Stimulated activated CD4-positive, alpha-beta T cell treated with anti-CD3 and anti-CD28 coated beads, TNF-alpha, amount 100 ng/mL, for 1 hour (primary cell): ENCODE measurements at places on chromosomes 6 and 20.

GRCh38 chr20:39433466-39433865 lies 471.3 kb downstream of the DHX35 start:
- DNase-seq, result no peak

DNA sequence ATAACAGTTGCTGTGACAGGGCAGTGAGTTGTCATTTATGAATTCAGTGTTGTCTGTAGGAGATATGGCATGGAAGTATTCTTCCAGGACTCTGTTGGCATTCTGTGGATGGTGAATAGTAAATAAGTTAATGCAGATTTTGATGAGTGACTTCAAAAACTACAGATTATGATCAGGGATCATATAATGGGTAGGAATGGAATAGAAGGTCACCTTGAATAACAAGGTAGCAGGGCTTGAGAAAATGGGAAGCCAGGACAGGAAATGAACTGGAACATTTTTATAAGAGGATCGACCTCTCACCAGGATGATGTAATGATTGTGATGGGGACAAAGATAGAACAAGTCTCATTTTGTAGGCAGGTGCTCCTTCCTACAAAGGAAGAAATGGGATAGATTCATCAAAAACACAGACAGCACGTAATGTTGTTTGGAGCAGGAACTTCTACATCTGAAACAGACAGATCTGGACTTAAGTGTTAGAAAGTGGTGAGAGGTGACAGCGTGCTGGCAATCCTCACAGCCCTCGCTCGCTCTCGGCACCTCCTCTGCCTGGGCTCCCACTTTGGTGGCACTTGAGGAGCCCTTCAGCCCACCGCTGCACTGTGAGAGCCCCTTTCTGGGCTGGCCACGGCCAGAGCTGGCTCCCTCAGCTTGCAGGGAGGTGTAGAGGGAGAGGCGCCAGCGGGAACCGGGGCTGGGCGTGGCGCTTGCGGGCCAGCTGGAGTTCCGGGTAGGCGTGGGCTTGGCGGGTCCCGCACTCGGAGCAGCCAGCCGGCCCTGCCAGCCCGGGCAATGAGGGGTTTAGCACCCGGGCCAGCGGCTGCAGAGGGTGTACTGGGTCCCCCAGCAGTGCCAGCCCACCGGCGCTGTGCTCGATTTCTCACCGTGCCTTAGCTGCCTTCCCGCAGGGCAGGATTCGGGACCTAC lies 30.8 kb upstream of the SSR1 start:
- DNase-seq, result no peak

- DNase-seq, result no peak
Observed at GRCh38 chr6:140871911-140872310, 1260.8 kb upstream of the GJE1 start.

DNA sequence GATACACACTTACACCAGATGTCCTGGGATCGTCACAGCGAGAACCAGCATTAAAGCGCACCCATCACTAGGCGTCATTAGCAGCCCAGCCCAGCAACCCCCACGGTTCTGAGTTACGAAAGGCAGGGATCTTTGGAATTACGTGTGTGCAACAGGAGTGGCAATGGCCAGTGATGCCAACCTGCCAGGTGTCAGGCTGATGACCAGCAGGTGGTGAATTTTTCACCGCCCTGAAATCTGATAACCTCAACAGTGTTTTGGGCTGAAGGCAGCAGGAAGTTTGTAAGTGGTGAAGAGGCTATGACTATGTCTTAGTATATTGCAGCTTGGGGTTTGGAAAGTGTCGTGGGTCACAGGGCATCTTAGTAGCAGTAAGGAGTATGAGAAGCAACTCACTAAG lies 166.1 kb downstream of the TMEM242 start:
- DNase-seq, result no peak

DNA sequence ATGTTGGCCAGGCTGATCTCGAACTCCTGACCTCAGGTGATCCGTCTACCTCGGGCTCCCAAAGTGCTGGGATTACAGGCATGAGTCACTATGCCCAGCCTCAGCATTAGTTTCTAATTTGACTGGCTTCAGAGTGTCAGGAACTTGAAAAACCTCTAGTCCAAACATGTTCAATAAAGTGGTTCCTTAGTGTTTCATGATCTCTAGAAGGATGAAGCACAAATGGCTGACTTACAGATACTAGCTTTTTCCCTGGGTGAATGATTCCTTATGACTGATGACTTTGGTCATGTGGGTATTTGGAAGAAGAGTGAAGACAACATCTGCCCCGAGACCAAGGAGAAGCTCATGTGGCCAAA lies 16.4 kb downstream of the GLYATL3 start:
- no peak for DNase-seq

DNA sequence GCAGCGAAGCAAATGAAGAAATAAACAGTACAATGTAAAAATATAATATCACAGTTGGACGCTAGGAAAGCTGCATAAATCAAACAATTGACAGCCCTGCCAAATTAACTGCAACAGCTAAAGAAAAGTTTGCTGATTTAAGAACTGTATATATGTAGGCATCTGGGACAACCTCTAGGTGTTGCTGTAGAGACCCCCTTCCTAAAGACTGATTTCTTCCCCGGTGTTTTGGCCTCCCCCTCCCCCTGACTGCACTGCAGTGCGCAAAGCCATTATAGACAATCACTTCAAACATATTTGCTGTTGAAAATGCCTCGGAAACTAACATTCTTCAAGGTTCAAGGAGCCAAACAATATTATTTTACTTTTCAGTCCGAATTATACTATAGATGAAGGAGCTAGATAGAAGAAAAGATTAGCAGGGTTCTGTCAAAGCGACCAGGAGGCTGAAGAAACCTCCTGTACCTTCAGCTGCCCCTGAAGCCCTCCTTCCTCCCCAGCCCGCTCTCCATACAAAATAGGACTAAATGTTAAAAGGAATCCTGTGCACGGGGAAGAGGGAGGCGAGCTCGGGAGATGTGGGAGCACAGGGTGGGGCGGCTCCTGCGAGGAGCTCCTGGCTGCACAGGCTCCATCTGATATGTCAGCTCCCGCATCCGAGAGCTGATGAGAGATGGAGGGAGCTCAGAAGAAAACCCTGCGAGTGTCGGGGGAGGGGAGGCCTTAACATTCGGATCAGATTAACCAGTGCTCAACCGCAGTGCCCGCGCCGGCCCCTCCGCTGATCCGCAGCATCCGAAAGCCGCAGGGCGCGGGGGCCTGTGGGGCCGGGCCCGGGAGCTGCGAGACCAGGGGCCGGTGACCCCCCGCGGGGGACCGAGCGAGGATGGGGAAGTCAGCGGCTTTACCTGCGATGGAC lies 822 bp downstream of the ELOVL4 start:
- DNase-seq, result no peak

DNA sequence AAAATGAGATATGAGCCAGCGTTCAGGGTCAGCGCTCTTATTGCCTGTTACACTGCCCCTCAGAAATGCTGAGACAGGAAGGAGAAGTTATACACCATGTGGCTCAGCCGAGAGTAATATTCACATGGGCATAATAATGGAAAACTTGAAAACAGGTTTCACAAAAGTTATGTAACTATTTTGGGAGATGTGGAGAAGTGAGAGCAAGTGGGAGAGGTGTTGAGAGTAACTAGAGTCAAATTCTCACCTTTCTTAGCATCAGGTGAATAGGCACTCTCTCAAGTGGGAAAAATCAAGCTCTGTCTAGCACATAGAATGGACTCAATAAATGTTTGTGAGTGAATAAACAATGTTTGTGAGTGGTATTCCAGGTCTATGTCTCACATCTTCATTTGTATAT lies 94.5 kb downstream of the TBX18 start:
- no peak for DNase-seq

DNA sequence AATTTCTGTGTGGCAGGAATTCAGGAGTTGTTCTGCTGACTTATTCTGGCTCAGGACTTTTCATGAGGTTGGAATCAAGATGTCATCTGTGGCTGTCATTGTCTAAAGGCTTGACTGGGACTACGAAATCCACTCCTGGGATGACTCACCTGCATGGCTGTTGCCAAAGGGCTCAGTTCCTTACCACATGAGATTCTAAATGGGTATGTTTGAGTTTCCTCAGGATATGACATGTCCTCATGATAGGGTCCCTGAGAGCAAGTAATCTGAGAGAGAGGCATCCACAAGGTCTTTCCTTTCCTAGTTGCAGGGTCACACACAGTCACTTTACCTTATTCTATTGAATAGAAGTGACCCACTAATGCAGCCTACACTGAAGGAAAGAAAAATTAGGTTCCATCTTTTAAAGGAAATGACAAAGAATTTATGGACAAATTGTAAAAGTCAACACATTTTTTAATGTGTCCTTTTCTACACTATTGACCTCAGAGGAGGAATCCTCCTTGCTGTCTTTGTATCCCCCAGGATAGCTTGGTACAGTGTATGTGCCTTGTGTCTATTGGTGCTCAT lies 1025.0 kb upstream of the GJE1 start:
- no peak for DNase-seq

DNA sequence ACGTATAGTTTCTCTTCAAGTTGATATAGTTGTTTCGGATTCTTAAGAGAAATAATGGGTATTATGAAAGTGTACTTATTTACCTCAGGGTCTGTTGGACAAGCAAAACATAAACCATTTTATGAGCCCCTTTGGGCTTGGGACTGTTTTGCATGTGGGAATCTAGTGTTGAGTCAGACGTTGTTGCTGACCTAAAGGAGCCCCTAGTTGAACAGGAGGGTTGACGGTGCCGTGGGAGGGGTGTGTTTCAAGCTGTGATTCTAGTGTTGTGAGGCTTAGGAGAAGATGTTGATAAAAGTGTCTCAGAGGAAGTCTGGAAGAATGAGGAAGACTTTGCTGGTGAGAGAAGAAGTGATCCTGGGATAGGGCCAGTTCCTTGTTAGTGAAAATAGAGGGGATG lies 140.0 kb downstream of the ARID1B start:
- DNase-seq, result no peak

- DNase-seq, result no peak
Observed at GRCh38 chr6:107543088-107543487, 53.2 kb downstream of the SOBP start.

DNA sequence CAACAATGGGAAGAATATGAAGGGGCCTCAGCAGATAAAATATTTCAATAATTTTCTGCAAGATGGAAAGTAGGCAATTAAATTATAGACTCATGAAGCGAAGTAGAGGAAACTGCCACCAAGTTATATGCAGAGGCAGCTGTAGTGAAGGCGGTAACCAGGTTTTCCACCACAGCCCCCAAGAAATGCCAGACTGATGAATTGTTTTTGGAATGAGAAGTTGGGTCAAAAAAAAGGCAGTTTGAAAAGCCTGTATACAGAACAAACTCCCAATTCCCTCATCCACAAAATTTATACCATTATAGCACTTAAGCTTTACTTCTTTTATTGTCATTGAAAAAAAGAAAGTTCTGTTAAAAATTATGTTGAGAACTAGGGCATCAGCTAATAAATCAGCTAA lies 45.3 kb downstream of the ELOVL4 start:
- no peak for DNase-seq

DNA sequence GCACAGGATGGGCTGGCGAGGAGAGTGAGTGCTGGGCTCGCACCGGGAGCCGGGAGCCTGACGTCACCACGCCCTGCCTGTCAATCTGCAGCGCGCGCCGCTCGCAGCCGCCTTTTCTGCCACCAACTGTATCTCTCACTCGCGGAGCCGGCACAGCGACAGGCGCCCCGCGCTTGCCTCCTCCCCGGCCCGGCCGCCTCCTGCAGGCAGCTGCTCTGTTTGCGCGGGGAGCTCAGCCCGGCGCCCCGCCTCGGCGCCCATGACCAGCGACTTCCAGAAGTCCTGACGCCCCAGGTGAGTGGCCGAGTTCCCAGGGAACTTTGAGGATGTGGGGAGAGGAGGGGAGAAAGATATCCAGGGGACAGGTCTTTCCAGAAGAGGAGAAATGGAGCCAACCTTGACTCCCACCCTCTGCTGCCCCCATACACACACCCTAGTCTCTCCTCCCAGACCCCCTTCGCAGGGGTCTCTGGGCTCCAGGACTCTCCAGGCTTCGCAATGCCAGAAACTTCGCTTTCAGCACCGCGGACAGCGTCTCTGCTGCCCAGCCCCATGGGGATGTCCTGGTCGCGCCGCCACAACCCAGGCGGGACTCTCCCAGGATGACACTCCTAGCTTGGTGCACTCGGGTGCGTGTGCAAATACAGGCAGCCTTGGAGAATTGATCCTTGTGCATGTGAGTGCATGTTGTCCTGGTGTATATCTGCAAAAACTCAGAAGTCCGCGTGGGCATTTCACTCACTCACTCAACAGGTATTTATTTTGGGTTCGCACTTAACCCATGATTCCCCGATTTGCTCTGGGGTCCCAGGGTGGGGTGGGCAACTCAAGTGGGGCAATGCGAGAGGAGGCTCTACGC lies at the start of gene GPR6:
TSS of gene GPR6 (plus strand) at position 138 of the 859 bp plus-strand sequence. CDS start 802 bp downstream, outside the sequence.
- DNase-seq, result no peak

DNA sequence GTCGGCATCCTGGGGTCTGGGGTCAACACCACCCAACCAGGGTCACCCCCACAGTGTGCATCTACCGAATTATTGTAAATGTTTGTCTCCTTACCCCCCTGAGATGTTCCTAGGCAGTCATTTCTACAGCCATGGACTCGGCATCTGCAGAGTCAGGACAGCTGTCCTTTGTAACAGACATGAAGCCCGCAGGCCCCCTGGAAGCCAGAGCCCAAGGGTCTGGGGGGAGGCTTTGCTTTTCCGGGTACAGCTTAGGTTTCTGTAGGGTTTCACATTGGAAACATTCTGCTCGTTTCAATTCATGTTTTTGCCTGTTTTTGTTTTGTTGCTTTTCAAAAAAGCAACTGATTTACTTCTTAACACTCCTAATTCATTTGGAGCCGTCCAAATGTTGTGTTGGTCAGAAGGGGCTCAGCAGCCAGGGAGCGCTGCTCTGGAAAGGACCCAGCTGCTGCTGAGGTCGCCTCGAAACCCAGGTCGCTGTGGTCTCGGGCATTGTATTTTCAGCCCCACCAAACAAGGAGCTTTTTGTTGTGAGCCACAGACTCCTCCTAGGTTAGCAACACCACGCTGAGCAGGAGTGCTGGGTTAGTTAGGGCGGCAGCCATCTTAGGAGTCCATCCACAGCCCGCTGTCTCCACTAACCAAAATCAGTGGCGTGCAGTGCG lies 160.4 kb downstream of the TMEM242 start:
- DNase-seq, result no peak

DNA sequence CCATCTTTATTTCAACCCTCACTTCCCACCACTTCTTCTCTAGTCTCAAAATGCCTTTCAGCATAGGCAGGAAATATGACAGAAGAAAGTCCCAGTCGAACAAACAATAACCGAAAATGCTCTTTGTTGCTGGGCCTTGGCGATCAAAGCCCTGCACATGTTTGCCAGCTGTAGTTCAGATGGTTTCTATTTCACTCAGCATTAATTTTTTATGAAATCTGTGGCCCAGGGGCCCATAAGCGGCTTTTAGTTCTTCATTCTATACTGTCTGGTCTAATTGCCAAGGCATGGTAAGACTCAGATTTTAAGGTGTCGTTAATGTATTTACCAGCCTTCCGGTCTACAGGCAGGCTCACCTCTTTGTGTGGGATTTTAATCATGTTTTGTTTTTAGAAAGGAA lies 10.9 kb upstream of the F13A1 start:
- DNase-seq, result no peak

DNA sequence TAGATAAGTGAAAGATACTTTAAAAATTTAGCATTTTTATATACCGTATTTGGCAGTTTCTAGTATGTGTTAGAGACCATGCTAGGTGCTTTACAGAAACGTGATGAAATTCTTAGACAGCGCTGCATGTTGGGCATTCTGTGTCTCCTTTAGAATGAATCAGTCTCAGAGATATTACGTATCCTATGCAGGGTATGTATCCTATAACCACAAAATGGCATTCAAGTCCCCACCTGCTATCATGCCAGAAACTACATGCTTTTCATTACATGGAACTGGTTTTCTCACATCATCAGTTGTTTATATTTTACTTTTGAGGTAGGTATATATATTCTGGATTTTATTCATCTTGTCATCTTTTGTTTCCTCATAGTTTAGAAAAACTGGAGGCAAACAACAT lies 42.3 kb downstream of the PEX7 start:
- no peak for DNase-seq

GRCh38 chr20:9122571-9122970 lies 53.7 kb downstream of the PLCB4 start:
- no peak for DNase-seq
